Activated T-cell treated with anti-CD3 and anti-CD28 coated beads, Interleukin-2, amount 50 U/mL, for 1 hour (primary cell): ENCODE measurements at places on chromosomes 6 and 20.

- DNase-seq = no peak
Observed at GRCh38 chr20:17503301-17504065, 27.7 kb downstream of the BFSP1 start.

DNA sequence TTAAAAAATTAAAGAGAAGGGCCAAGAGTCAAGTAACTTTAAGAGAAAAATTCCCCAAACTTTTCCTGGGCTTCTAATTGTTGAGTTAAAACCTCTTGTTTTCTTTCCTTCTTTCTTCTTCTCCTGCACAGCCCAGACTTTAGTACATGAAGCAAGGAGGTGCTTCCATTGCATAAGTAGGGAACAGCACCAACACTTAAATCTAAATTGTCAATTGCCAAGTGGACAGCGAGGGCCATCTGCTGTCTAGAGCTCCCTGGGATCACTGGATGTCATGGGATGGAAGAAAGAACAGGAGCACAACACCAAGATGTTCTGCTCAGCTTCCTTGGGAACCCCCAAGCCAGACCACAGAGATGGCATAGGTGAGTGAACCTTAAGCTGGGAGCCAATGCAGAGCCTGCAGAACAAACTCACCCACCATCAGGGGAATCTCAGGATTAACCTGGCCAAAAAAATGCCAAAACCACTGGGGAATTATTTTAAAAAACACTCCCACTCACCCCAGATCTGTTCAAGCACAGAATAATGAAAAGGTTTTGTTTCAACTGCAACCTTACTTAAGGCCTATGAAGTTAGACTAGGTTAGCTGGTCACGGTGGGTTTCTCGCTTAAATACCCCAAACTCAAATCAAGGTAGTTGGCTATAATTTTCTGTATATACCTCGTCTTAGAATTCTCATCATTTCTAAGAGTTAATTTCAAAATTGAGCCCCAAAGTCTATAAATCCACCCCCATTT lies 67.8 kb downstream of the TNFRSF21 start:
- no peak for DNase-seq

DNA sequence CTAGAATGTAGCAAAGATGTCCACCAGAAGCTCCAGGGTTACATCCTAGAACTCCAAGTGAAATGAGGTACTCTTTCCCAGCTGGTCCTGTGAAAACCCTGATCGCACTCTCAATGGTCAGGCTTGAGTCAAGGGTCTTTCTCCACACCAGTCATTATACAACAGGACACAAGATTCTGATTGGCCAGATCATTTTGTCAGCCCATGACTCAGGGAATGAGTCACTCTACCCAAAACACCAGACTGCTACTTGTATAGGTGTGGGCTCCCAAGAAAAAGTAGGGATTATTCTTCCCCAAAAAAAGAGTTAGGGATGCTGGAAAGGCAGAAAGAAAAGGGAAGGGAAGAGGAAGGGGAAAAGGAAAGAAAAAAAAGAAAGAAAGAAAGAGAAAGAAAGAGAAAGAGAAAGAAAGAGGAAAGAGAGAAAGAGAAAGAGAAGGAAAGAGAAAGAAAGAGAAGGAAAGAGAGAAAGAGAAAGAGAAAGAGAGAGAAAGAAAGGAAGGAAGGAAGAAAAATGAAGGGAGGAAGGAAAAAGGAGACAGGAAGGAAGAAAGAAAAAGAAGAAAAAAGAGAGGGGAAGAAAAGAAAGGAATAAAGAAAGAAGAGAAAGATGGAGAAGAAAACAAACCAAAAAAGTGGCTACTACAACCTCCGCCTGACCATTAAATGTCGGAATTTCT lies 30.5 kb downstream of the ANKEF1 start:
- DNase-seq = no peak

DNA sequence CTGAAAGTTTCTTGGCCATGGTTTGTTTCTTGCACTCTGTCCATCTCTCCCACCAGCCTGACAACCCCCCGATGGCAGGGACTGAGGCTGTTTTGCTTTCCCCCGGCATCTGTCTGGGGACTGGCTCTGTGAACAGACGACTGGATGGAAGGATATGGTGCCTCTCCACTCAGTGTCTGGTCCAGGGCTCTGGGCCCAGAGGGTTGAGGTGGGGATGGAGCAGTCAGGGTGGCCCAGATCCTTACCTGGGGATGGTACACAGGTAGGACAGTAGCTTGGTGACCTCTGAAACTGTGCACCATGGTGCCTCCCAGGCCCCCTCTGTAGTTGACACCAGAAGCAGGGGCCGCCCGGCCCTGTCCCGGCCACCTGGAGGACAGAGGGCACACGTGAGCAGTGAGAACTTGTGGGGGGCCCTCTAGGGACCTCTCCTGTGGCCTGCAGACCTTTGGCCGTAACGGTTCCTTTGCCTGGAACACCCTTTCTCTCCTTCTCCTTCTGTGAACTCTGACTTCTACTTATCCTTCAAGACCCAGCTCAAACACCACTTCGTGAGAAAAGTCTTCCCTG lies 29.5 kb downstream of the KIAA1755 start:
- DNase-seq = no peak

DNA sequence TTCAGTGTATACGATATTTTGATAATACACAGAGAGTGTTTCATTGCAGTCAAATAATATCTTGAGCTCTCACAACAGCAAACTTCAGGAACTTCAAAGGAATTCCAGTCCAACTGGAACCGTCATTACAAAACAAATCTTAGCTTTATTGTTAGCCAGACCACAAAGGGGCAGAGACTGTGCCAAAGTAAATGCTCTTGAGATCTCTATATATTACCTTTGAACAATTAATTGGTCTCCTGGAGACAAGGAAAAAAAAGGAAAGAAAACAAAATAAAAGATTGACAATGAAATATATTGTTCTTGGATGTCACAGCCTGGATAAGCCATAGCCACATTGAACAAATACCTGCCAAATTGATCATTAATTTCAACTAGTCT lies 70.0 kb downstream of the FOXC1 start:
- no peak for DNase-seq

GRCh38 chr6:43447604-43448003 lies 7.7 kb downstream of the DLK2 start:
- DNase-seq = no peak

DNA sequence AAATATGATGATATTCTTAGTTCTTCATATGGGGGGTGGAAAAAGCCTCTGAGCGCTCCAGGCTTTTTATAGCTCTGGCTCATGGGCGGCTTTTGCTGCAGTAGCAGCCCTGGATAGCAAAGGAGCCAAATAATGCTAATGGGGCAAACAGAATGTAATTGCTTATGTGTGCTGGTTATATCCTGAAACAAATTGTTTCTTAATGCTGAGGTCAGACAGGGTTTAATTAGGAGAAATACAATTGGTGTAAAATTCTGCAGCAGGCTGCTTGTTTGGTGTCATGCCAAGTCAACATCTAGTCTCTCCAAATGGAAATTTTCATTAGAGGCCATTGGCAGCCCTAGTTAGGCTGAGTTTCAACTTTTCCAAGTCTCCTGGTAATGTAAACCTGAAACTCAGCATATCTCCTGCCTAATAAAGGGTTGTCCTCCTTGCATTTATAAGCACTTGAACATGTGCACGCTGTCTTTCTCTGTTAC lies 530.1 kb upstream of the NOX3 start:
- DNase-seq = no peak

GRCh38 chr20:61879303-61879620 lies 186.4 kb downstream of the TAF4 start:
- DNase-seq = no peak

- no peak for DNase-seq
Observed at GRCh38 chr6:125794342-125795137, 3.8 kb downstream of the NCOA7 start.

- no peak for DNase-seq
Observed at GRCh38 chr6:37860226-37860839, 40.8 kb downstream of the ZFAND3 start.

DNA sequence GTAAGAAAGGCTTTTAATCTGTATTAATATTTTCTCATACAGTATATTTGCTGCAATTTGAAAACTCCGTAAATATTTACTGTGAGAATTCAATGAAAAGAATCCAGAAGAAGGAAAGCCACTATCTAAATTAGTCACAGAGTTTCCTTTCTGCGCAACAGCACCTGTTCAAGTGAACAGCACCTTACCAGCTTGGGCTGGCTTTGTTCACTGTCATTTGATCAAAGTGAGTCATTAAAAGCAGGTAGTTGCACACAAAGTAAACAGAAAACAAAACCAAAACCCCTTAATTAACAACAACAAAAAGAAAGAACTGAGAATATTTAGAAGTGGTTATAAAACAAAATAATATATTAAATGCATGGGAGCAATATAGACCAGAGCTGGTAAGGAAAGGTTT lies 12.8 kb downstream of the SMLR1 start:
- no peak for DNase-seq

DNA sequence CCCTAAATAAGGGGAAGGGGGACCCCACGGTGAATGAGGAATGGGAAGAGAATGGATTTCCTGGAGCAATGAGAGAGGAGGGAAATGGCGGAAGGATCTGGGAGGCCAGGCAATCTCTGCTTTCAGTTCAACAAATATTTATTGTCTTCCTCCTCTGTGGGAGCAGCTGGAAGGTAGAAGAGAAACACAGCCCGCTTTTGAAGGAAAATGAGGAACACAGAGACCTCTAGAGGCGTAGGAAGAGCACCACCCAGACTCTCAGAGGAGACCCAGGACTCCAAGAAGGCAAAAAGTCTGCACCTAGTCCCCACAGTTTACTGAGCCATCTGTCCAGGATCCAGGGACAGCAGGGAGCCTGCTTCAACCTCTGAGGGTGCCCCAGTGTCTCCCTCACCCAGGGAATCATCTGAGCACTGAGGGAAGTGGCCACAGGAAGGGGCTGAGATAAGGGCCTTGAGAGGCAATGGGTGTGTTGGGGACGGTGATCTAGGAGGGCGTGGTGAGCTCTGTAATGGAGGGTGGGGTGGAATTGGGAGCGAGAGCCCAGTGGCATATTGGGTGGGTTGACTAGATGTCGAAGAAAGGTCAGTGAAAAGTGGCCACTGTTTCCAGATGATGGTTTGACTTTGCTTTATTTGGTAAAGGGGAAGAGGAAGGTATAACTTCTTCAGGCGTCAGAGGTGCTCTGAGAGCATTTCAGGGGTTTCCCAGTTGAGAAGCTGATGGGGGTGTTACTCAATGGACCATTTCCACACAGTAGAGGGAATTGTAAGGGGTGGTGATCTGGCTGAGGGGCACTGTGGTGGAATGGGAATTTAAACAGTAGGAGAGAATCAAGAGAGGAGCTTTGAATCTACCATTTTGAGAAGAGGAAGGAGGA lies 610 bp downstream of the PSORS1C1 start:
- no peak for DNase-seq

DNA sequence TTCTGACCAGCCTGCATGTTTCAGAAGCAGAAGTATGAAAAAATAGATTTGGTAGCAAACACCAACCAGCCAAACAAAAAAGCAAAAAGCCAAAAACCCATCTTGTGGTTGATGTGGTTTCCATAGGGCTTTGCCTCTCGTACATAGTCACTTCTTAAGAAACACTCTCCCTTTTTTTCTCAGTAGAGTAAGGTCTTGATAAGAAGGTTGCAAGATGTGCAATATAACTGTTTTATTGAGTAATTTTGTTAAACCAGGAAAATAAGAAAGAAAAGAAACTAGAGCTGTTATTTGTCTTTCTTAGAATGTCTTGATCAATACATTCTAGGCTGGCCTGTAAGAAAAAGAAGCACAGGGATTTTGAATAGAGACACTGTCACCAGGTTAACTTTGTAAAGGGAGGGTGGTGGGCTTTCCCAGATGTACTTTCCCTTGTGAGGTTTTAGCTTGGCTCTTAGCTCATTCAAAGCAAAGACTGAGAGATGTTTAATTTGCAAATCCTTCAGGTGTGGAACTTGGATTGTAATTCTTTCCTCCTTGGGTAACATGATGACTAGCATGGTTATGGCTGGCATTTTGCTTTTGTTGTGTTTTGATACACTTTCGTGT lies 49.7 kb downstream of the AKAP12 start:
- DNase-seq = no peak

DNA sequence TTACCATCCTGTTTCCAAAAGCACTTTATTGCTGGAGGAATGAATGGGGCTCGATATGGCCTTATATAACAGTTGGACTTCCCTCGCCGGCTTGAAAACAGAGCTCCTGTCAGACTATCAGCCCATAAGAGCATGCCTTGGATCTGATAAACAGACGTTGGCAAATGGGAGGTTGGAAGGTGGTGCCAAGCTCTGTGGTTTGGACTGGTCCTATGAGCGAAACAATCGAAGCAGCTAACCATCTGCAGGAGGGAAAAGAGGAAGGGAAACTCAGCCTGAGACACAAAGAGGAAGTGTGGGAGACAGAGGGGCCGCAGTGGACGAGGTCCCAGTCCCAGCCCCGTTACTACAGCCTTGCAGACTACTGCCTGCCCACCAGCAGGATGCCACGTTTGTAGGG lies 92.9 kb downstream of the TFAP2C start:
- DNase-seq = no peak

DNA sequence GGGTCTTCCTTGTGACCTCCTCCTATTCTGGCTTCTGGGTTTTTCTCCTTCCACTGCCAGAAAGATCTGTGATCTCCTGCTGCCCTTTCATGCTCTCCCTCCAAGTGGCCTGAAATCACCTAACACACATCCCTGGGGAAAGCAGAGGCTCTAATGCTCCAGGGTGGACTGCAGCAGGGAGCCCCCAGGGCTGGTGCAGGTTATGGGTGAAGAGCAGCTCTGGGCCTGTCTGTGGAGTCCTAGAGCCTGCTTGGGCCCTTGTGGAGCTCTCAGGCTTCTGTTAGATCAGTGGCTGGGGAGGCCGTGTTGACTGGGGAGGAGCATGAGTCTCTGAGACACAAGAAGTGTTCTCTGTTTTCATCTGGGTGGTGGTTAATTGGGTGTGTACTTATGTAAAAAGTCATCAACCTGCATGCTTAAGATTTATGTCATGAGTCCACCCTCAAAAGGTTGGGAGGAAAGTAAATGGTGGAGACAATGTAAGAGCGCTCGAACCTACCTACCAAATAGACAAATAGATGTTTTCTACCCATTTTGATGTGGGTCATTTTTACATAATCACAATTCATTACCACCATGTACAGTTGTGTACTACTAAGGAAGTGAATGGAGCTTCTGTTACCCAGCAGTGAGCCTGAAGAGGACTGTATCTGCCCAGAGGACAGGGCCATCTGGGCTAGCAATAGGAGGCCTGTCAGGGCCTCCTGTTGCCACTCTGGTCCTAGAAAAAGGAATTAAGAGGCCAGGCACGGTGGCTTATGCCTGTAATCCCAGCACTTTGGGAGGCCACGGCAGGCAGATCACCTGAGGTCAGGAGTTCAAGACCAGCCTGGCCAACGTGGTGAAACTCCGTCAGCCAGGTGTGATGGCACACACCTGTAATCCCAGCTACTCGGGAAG lies 32.0 kb upstream of the RNF8 start:
- DNase-seq = no peak

DNA sequence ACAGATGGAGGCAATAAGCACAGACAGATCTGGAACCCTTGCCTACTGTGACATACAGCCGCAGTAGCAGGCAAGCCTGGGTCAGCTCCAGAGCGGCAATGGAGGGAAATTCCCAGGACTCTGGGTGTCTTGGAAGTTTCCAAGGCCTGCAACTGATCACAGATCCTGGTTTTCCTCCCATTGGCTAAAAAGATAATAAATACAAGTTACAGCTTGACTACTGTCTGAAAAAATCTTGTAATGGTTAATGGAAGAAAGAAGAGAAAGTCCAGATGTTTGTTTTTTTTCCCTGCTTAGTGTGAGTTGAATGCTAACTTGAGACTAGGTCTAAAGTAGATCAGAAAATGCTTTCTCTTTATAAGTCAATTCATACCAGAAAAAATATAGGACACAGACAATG lies 307.6 kb downstream of the ALDH8A1 start:
- no peak for DNase-seq
